ENCODE measurements at places on chromosomes 4 and X.

- no peak for DNase-seq
Observed at GRCh38 chrX:1384658-1385252, 7.2 kb downstream of the SLC25A6 start.

GRCh38 chrX:19557822-19558221, 42.5 kb upstream of the MAP3K15 start:
- DNase-seq, result peak; percentile 30

GRCh38 chrX:103510031-103510430, 9.3 kb downstream of the RAB40A start:
- no peak for DNase-seq

- DNase-seq, result peak; percentile 4
Observed at GRCh38 chr4:124745985-124746801, 33.7 kb upstream of the ANKRD50 start.

DNA sequence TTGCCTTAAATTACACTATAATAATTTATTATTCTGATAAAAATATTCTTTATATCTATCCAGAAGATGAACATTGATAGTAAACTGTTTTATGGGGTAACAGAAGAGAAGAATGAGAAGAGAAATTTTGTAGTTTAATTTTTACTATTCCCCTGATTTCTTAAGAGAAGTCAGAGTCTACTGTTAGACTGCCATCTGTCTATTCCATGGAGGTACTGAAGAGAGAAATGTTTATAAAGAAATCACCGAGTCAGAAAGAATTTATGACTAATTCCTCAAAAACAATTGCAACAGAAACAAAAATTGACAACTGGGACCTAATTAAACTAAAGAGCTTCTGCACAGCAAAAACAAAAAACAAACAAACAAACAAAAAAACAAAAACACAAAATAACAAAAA, 149.9 kb downstream of the FGF16 start:
- peak; percentile 48 for DNase-seq

GRCh38 chr4:10078481-10079233, 37.9 kb downstream of the WDR1 start:
- DNase-seq, result no peak

- peak; percentile 71 for DNase-seq
Observed at GRCh38 chrX:13898603-13899002, 81.7 kb upstream of the GPM6B start.

DNA sequence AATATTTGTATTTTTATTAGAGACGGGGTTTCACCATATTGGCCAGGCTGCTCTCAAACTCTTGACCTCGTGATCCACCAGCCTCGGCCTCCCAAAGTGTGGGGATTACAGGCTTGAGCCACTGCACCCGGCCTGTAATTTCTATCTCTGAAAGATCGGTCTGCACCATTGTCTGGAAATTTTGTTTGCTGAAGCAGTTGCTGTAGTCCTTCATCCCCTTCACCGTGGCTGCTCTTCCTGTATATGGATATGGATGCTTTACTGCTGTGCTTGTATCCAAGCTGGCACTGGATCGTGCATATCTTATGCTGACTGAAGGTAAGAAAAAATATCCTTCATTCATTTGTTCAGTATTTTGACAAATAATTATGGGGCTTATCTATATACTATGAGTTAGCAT, 338.4 kb upstream of the GNPDA2 start:
- DNase-seq, result no peak

DNA sequence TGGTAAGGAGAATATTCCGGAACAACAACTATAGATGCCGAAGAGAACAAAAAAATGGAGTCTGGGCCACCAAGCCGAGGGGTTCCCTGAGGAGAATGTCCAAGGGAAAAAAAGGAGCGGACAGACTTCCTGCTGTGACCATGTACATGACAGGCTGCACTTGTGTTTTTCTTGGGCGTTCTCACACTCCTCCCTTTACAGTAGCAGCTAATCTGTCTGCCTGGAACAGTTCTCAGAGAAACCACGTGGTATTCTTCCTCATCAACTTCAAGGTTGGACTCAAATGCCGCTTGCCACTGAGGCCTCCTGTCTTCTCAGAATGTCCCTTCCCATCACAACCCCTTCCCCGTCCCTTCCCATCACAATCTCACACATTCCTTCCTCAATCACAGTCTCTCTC, 30.8 kb upstream of the MTNR1A start:
- no peak for DNase-seq

DNA sequence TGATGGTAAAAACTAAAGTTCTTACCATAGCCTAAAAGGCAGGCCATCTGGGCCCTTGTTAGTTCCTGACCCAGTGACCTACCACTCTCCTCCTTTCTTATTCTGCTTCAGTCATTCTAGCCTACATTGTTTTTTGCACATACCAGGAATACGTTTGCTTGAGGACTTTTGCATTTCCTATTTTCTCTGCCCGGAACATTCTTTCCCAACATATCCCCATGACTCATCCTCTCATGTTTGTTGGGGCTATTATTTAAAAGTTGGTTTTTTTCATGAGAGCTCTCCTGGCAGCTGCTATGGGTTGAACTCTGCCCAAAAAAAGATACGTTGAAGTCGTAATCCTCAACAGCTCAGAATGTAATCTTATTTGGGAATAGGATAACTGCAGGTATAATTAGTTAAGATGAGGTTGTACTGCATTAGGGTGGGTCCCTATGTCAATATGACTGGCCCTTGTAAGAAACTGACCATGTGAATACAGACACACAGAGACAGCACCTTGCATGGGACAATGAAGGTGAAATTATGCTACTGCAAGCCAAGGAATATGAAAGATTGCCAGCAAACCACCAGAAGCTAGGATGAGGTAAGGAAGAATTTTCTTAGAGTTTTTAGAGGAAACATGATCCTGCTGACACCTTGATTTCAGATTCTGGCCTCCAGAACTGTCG, 138.3 kb upstream of the PDHA2 start:
- DNase-seq, result no peak

- DNase-seq, result no peak
Observed at GRCh38 chr4:48194971-48195370, 60.9 kb upstream of the TXK start.

- no peak for DNase-seq
Observed at GRCh38 chr4:109389369-109390114, 44.1 kb upstream of the SEC24B start.

Measured in IMR-90 (cell line).